ENCODE measurements at places on chromosomes 12 and 14.

GRCh38 chr12:102197789-102198188 is at the start of gene PMCH:
Gene PMCH (minus strand): TSS chr12:102197833. CDS start chr12:102197770, 63 bp downstream.
- DNase-seq = no peak

- no peak for DNase-seq
Measured at GRCh38 chr14:43005807-43006206, 1399.1 kb downstream of the LRFN5 start.

DNA sequence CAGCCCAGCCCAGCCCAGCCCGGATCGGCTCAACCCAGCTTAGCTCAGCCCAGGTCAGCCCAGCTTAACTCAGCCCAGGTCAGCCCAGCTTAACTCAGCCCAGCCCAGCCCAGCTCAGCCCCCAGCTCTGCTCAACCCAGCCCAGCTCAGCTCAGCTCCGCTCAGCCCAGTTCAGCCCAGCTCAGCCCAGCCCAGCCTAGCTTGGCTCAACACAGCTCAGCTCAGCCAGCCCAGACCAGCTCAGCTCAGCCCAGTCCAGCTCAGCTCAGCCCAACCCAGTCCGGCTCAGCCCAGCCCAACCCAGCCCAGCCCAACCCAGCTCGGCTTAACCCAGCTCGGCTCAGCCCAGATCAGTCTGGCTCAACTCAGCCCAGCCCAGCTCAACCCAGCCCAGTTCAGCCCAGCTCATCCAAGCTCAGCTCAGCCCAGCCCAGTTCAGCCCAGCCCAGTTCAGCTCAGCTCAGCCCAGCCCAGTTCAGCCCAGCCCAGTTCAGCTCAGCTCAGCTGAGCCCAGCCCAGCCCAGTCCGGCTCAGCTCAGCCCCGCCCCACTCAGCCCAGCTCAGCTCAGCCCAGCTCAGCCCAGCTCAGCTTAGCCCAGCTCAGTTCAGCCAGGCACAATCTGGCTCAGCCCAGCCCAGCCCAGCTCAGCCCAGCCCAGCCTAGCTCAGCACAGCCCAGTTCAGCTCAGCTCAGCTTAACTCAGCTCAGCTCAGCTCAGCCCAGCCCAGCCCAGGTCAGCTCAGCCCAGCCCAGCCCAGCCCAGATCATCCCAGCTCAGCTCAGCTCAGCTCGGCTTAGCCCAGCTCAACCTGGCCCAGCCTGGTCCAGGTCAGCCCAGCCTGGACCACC is 331.7 kb downstream of the TMEM121 start:
- peak; percentile 89 for DNase-seq

- DNase-seq = peak; percentile 89
Measured at GRCh38 chr14:74860899-74861733, 14.8 kb downstream of the PROX2 start.

DNA sequence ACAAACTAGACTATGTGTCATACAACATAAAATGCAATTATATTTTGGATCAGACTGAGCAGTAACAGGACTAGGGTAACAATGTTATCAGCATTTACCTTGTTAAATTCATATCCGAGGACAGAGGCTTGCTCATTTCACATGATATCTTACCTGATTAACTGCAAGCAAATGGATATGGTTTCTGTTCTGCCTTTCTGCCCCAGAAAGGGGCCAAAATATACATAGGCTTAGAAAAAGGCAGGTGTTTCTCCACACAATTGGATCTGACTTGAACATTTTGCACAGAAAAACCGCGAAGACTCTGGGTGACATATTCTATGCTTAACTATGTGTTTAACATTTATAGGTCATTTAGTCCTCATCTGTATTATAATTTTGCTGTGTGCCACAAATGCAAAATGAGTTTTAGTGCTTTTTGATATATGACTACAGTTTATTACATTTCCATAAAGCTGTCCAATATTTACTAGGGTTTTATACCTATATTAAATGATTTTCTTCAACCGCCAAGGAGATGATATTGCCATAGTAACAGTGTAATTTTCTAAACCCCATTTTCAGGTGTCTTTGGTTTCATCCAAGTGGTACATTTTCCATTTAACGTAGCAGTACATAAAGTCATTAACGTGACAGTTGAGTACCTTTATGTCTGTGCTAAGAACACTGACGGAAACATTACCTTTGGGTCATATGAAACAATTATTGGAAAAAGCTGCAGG is 249.3 kb upstream of the KRR1 start:
- DNase-seq = no peak

- no peak for DNase-seq
Measured at GRCh38 chr12:93883436-93884154, 206.4 kb downstream of the CRADD start.

DNA sequence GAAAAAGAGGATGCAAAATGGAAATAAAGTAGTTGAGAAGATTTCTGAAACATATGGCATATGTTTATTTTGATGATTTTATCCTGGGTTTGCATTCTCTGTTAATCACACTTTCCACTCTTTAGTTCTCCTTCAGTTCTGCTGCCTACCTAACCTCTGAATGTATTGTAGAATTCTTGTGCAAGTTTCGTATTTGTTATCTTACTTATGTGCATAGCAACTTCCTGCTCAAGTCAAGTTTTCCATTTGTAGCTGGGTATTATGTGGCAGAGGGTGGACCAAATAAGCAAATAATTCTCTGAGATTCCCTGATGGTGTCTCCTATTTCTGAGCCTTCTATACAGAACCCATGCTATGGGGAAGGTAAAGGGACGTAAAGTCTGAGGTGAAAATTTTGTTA is 381.6 kb downstream of the FOXG1 start:
- DNase-seq = no peak

GRCh38 chr14:35277179-35277578 is 15.0 kb upstream of the PSMA6 start:
- no peak for DNase-seq

GRCh38 chr12:119728444-119728745 is 60.5 kb downstream of the PRKAB1 start:
- DNase-seq = no peak

All from hematopoietic multipotent progenitor cell treated with erythropoietin and hydrocortisone succinate and interleukin-3 and kit ligand, for 8 days (in vitro differentiated cells).